Dermis microvascular lymphatic vessel endothelial cell (primary cell): ENCODE measurements at places on chromosomes 2 and 18.

DNA sequence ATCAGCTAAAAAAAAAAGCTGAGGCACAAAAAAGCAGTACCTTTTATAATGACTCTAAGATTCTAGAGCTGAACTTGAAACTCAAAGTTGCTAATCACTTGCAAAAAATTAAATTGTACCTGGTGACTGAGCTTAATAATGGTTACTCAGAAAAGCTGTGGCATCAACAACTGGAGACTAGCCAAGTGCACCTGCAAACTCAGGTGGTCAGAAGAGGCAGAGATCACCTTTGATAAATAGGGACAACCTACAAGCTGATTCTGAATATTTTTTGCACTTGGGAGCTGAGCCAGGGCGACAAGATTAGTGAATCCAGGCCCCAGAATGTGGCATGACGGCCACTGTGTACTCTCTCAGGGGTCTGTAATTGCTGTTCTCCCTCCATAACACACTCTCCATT lies 3.0 kb downstream of the ABHD3 start:
- no peak for DNase-seq

GRCh38 chr2:149686136-149687051 lies 98.8 kb upstream of the MMADHC start:
- DNase-seq: no peak

- DNase-seq: no peak
Observed at GRCh38 chr2:25269233-25269632, 72.5 kb downstream of the DNMT3A start.

- DNase-seq: no peak
Observed at GRCh38 chr2:149743842-149744448, 156.4 kb upstream of the MMADHC start.

- no peak for DNase-seq
Observed at GRCh38 chr2:69132960-69133590, 120.1 kb downstream of the ANTXR1 start.

GRCh38 chr2:128228894-128229293 lies 89.8 kb downstream of the HS6ST1 start:
- peak; percentile 31 for DNase-seq

DNA sequence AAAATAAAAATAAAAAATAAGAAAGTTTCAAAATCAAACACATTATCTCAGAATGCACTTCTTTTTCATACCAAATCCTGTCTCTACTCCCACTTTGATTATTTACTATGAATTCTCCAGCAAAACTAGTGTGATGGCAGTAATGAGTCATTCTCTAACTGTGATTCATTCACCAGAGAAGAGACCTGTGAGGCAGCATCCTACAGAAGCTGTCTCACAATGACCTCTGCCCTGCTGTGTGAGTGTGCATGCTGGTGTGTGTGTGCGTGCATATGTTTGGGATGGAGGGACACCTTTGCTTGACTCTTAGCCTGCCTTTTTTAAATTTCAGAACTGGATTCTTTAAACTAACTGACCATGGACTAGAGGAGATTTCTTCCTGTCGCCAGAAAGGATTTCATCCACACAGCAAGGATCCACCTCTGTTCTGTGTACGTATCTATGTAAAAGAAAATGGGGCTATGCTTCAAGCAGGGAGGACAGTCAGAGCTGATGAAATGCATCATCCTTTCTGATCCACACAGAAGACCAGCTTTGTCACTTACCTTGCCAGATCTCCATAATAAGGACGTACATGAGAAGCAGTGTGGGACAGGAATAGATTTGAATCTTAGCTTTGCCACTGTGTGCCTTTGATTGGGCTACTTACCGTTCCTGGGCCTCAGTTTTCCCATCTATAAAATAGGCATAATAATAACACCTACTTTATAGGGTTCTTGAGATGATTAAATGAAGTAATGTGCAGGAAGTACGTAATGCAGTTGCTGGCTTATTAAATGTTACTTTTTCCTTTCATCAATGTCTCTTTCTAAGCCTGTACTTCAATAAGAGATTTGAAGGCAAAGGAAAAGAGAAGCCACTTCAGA lies 31.2 kb downstream of the STAMBP start:
- DNase-seq: peak; percentile 82

DNA sequence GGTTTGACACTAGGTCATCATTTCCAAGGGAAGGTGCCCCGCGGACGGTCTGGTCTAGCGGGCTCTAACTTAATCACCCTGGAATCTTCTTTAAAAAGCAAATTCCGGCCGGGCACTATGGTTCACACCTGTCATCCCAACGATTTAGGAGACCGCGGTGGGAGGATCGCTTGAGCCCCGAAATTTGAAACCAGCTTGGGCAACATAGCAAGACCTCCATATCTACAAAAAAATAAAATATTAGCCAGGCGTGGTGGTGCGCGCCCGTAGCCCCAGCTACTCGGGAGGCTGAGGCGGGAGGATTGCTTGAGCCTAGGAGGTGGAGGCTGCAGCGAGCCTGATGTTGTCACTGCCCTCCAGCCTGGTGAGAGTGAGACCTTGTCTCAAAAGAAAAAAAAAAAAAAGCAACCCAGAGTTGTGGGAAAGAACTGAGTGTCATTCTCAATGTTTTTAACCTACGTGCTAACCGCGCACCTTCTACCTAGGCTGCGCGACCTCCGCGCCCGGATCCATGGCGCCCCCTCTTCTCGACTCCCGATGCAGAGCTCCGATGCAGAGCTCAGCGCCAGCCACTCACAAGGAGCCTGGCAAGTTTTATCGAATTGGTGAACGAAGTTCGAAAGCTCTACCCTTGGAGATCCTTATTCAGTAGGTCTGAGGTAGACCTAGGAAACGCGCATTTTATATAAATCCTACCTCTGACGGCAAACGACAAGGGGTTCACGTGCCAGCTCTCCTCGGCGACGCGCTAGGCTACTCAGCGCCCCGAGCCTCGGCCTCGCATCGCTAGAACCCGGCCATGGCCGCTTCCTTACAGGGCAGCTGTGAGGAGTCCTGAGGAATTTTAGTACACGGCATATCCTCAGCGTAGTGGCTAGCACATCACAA lies 888 bp upstream of the TWSG1 start:
- DNase-seq: peak; percentile 71

DNA sequence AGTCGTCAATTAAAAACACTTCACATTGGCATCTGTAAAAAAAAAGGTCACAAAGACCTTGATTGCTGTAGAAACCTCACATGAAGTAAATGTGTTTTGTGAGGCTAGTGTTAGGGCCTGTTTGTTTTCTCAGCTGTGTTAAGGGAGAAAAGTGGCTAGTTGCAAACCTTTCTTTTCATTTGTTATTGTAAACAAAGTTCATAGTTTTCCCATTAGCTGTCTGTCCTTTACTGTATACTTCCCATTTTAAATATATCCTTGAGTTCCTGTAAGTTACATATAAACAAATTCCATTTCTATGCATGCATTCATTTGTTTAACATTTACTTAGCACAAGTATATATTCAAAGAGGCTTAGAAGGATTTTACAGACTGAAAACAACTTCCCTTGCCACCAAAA lies 1250.2 kb downstream of the LRP1B start:
- DNase-seq: no peak

- no peak for DNase-seq
Observed at GRCh38 chr2:99747842-99748241, 258.0 kb upstream of the REV1 start.

- no peak for DNase-seq
Observed at GRCh38 chr2:154554046-154554445, 144.4 kb upstream of the KCNJ3 start.

GRCh38 chr2:96116879-96117533 lies 635 bp upstream of the ADRA2B start:
- peak; percentile 16 for DNase-seq

GRCh38 chr18:5449858-5450509 lies 93.8 kb downstream of the EPB41L3 start:
- no peak for DNase-seq

- DNase-seq: no peak
Observed at GRCh38 chr2:38462121-38462661, 85.1 kb upstream of the ATL2 start.

DNA sequence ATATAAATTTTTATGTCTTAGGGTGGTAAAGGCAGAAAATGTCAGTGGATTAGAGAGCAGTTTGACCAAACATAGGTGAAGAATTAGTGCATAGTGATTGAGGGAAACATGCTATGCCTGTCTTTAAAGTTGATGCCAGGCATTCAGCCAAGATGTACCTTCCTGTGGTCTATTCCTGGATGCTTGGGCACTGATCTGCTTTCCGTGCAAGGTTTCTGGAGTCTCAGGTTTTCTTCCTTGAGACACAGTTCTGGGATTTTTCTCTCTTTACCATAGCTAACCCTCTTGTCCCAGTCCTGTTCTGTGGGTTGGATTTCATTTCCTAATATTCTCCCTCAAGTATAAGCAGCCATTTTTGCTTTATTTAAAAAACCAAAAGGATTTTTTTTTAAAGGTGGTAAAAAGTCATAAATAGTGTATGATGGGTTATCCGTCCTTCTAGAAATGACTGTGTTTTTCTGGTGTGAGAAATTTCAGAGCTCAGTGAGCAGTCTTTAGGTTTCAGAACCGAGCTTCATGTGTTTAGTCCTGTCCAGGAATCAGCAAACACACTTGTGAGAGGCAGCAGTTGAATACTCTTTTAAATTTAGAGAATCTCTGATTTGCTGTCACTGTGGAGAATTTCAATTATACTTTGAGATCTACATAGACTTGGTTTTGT lies 43.0 kb upstream of the CYBRD1 start:
- no peak for DNase-seq

DNA sequence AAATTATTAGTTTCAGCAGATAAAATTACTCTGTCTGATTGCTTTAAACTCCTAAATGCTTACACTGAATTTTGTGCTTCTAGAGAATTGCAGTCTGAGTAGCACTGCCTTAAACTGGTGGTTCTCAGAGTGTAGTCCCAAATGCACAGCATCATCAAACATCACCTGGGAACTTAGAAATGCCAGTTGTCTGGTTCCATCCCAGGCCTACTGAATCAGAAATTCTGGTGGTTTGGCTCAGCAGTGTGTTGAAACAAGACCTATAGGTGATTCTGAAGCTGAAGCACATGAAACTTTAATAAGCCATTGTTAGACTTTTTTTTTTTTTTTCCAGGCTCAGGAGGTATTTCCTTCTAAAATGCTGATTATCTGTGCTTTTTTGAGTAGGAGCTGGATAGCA lies 22.0 kb downstream of the EPC2 start:
- DNase-seq: peak; percentile 6

- no peak for DNase-seq
Observed at GRCh38 chr2:114157057-114157385, 267.1 kb downstream of the ACTR3 start.
